ENCODE measurements at places on chromosomes 5 and 9.

DNA sequence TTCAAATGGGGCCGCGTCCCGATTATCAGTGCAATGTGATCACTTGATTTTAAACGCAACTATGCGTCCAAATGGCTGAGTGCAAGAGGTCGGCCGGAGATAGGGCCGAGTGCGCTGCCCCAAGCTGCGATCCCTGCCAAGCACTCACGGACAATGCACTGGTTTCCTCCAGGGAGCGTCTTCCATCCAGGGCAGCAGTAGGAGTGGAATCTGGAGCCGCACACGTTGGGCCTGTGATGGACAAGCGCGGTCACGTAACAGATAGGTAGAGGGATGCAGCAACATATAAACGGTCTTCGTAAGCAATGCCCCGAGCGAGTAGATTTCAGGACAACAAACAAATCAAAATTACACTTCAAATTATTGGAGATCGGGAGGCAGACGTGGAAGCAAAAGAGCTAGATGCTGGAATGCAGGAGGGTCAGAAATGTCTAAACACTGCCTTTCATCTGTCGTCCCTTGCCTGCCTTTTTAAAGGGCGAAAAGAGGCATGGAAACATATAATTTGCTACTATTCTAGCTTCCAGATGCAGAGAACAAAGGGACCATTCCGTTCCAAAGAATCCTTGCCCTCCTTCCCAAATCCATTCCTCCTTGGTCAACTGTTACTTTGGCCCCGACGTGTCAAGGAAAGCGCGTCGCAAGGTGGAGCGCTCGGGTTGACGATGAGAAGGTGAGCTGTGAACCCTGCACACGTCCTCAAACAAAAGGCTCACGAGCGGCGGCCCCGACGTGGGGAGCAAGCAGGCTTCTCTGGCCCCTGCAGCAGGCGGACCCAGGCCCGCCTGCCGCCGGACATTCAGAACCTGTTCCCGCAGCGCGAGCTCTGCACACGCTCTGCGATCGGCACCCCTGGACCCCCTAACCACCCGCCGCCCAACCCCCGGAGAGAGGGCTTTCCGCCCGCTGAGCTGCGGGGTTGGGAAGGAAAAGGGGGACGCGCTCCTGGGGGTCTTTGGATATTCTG, 1.5 kb downstream of the FBN2 start:
- DNase-seq, result no peak

DNA sequence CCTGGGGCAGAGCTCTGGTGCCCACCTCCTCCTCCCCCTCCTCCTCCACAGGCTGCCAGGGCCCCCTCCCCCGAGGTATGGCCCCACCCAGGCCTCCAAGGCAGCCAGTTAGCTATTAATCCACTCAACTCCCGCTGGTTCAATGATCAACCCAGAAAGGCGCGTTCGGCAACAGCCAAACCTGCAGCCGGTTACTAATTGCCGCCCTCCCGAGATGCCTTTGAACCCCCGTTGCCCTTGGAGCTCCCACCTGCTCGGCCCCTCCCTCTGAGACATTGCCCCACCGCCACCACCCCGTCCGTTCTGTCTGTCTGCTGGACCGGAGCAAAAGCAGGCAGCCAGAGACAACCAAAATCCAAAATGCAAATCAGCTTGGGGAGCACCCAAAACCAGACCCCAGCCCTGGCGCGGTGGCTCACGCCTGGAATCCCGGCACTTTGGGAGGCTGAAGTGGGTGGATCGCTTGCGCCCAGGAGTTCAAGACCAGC, 25.8 kb downstream of the NOTCH1 start:
- no peak for DNase-seq

GRCh38 chr5:100634937-100635534, 99.9 kb downstream of the FAM174A start:
- no peak for DNase-seq

GRCh38 chr5:5217371-5217770, 77.2 kb downstream of the ADAMTS16 start:
- DNase-seq, result no peak

DNA sequence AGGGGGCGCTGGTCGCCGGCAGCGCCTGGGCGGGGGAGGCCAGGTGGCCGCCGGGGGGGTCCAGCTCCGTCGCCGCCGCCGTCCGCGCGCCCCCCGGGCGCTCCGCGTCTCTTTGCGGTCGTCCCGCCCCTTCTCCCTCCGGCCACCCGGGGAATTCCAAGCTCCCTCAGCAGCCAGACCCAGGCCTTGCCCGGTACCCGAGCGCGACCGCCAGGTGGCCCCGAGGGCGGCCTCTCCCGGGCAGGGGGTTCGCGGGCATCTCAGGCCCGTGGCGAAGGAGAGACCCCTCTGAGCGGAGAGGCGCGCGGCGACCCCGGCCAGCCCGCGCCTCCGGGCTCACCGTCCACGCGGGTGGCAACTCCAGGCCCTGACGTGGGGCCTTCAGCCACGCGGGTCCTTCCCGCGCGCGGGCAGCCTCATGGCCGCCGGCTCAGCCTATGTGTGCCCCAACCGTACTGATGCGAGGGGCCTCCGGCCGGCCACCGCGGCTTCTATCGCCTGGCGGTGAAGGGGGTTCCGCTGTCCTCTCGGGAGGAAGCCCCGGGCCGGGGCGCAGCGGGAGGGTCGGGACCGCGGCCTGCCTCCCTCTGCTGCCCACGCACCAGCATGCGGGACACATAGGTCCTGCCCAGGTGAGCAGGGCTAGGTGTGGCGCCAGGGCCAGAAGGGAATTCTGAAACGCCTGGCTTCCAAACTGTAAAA, 529 bp upstream of the NRARP start:
- DNase-seq, result no peak

DNA sequence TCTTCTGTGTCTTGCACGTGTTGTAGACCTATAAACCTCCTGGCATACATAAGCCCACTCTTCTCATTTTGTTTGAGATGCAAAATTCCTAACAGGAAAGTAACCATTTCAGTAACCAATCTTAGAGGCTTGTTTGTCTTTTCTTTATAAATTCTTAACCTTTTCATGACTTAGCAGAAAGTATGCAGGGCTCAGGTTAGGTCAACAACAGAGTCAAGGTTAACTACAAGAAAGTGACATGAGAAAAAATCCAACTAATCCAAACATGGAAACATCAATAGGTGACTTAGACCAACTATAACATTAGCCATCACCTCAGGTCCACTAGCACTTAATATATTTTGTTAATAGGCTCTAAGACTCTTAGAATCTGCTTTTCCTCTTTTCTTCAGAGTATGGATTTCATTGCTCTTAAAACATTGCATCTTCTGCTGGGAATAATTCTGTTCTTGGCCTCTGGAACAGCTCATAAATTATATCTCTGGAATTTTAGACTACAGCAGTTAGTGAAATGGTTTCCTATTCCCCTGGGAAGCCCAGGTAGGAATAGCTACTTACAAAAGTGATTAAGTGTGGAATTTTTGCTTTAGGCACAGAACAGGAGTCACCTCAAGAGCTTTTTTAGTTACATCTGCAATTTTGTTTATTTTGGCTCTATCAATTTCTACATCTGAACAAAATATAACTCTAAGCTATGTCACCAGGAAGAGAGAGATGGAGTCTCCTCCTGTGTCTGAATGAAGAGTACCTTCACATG, 155.3 kb upstream of the ANKRD55 start:
- DNase-seq, result no peak

GRCh38 chr9:125442452-125442851, 180.8 kb downstream of the GAPVD1 start:
- no peak for DNase-seq

- DNase-seq, result no peak
These were observed 27.7 kb downstream of the RANBP3L start for GRCh38 chr5:36273809-36274526.

DNA sequence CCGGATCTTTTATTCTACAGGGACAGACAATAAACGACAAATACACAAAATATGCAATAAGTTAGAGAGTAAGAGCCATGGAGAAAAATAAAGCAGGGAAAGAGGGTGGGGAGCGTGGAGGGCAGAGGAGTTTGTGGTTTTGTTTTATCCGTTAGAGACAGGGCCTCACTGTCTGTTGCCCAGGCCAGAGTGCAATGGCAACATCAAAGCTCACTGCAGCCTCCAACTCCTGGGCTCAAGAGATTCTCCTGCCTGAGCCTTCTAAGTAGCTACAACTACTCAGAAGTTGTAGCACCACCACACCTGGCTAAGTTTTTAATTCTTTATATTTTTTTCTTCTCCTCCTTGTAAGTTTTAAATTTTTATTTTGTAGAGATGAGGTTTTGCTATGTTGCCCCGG, 54.5 kb upstream of the CTNNA1 start:
- DNase-seq, result no peak

DNA sequence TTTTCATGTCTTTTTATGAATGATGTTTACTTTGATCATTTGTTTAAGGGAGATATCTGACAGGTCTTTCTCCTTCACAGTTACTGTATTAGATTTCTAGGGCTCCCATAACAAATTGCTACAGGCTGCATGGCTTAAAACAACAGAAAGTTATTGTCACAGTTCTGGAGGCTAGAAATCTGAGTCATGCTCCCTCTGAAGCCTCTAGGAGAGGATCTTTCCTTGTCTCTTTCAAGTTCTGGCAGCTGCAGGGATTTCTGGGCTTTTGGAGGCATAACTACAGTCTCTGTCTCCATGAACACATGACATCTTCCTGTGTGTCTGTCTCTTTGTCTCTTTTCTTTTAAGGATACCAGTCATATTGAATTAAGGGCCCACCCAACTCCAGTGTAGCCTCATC, 557.3 kb upstream of the SEMA6A start:
- DNase-seq, result no peak

GRCh38 chr9:99262949-99263418, 40.9 kb downstream of the SEC61B start:
- DNase-seq, result no peak

Measured in activated CD8-positive, alpha-beta memory T cell treated with anti-CD3 and anti-CD28 coated beads for 1 hour (primary cell).